Kidney tubule cell (primary cell): ENCODE measurements at places on chromosomes 11 and 22.

- peak; percentile 58 for DNase-seq
Measured at GRCh38 chr11:120501976-120502755, 9.4 kb upstream of the GRIK4 start.

- DNase-seq = no peak
Measured at GRCh38 chr11:61153593-61154095, 7.6 kb downstream of the VPS37C start.

- peak; percentile 56 for DNase-seq
Measured at GRCh38 chr11:64787526-64788320, 9.4 kb upstream of the SF1 start.

DNA sequence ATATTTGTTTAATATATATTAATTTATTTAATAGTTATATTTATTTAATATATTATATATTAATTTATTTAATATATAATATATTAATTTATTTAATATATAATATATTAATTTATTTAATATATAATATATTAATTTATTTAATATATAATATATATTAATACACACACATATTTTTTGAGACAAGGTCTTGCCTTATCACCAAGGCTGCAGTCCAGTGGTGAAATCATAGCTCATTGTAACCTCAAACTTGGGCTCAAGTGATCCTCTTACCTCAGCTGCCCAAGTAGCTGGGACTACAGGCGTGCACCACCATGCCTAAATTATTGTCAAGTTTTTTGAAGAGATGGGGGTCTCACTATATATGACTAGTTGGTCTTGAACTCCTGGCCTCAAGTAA is 51.4 kb upstream of the DDI1 start:
- no peak for DNase-seq

DNA sequence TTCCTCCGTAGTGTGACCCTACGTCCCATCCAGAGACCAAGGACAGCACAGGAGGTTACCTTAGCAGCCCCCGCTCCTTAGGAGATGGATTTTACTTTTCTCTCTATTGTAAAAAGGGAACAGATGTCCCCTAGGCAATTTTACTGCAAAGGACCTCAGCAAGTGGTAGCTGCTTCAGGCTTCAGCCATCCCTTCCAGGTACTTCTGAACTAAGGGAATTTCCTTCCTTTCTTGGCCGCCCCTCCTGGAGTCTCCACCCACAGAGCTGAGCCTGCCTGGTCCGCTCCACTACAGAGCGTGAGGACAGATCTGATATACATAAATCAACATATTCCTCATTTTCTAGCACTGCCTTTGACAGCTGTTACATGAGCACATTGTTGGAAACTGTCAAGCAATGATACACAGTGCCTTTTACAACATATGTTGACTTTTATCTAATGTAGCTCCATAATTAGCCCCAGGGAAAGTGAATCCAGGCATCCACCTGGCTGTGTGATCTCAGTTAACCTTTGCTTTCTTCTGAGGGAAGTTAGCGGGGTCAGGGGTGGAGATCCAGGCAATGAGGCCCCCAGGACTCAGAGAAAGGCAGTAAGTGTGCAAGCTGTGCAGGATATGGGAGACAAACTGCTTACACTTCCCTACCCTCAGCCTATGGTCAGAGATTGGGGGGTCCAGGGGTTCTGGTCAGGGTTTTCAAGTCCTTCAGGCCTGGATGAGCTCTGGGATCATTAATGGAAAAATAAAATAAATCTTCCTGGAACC is 51.9 kb downstream of the SPATA19 start:
- no peak for DNase-seq

- DNase-seq = no peak
Measured at GRCh38 chr11:48025984-48026340, 45.6 kb downstream of the PTPRJ start.

DNA sequence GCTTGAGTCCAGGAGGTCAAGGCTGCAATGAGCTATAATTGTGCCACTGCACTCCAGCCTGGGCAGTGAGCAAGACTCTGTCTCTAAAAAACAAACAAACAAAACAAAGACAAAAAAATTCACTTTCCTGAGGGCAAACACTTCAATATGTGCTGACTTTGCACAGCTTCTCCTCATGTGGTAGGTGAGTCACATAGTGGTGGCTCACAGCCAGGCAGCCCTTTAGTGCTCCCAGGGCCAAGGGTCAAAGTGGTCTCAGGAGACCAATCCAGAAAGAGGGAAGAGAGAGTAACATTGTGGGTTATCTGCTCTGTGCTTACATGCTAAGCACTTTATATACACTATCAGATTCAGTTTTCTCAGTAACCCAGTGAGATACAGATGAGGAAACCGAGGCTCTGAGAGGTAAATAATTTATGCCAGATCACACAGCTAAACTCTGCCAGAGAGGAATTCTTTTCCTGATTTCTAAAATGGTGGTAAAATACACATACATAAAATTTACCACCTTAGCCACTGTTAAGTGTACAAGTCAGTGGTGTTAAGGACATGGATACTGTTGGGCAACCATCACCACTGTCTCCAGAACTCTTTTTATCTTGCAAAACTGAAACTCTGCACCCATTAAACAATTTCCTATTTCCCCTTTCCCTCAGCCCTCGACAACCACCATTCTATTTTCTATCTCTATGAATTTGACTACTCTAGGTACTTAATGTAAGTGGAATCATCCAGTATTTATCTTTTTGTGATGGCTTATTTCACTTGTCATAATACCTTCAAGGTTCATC is 231.7 kb upstream of the NARS2 start:
- peak; percentile 28 for DNase-seq

- no peak for DNase-seq
Measured at GRCh38 chr22:43978558-43978957, 23.3 kb downstream of the SAMM50 start.

GRCh38 chr22:19933341-19934241 is 8.0 kb upstream of the COMT start:
- DNase-seq = no peak

DNA sequence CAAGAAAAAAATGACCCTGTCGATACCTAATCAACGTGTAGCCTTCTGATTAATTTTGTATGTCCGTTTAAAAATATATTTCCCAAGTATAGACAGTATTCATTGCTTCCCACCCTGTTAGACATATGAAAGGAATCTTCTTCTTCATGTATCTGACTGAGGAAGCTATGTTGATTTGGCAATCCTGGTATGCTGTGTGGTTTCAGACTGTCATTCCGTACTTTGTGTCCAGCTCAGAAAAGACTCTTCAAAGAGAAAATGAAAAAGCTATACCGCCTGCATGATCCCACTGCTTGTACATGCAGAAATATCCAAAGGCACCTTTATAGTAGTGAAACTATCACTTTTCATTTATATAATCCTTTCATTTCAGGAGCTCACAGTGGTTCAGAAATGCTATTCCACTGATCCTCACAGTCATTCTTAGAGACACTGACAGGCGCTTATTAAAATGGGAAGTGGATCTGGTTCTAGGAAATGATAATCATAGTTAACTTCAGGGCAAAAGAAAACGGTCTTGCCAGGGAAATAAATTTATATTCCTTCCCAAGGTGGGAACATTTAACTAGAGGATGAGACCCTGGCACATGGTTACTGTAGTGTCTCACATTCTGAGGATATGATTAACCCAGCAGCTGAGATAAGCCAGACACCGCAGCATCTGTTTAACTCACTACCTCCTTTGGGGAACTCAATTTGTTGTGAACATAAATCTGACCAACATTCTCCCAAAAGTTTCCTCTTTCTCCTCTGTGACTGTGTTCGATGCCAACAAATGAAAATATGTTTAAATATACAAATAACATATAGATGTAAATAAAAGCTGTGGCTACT is 599.2 kb upstream of the LUZP2 start:
- no peak for DNase-seq

DNA sequence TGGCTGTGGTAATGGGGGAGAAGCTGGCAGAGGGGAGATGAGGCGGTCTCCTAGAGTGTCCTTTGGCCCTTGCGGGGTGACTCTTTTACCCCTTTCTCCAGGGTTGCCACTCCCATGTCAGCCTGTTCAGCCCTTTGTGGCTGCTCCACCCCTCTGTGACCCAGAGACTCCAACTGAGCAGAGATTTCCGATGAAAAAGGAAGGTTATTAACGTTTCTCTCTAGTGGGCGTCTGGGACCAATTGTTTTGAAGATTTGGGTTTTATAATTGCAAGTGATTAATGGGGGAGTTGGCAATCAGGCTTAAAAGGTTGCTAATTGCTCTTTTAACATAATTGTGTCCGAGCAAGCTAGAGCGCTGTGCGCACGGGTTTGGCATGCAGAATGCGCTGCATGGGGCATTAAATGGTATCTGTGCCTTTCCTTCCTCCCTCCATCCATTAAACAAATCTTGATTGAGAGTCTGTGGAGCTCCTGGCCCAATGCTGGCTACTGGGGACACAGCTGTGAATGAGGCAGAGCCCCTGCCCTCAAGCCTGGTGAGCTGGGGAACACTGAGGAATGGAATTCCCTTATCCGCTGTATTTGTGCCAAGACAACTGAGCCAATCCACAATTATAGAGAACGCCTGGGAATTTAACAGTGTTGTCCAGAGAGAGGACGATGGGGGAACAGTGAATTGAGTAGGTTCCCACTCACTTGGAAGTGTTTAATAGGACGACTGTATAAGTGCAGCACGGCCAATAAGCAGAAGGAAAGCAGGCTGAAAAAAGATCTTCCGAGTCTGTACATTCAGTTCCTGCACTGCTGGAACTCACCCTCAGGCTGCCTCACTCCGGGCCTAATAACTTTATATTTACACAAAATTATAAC is 295.9 kb downstream of the MIAT start:
- DNase-seq = no peak

GRCh38 chr11:32288276-32288675 is 147.1 kb downstream of the WT1 start:
- DNase-seq = no peak

DNA sequence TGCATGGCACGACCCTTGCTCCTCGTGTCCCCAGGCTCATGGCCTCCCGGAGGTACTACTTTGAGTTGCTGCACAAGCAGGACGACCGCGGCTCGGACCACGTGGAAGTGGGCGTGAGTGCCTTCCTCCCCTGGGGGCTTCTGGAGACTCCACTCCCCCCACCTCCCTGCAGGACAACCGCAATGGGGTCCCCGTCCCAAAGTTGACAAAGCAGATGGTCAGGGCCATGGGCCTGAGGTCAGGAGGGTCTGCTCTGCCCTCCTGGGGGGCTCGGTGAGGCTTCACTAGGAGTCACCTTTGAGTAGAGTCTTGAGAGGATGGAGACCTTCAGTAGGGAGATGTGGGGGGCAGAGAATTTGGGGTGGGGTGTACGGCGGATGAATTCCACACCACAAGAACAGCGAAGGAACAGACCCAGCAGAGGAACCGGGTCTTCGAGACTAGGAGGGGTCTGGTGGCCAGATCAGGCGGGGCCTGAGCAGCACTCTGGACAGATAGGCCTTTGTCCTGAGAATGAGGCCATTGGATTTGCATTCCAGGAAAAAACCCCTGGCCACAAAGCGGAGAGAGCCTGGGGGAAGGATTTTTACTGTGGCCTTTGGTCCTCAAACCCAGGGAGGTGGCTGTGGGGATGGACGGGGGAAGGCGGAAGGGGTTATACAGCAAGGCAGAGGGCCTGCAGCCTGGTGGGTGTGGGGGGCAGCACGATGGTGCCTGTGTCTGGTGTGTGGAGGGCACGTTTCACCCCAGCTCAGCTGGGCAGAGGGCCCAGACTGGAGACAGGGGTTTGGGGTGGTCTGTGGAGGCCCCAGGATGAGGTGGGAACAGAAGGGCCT is 4.6 kb downstream of the B4GALNT4 start:
- no peak for DNase-seq

DNA sequence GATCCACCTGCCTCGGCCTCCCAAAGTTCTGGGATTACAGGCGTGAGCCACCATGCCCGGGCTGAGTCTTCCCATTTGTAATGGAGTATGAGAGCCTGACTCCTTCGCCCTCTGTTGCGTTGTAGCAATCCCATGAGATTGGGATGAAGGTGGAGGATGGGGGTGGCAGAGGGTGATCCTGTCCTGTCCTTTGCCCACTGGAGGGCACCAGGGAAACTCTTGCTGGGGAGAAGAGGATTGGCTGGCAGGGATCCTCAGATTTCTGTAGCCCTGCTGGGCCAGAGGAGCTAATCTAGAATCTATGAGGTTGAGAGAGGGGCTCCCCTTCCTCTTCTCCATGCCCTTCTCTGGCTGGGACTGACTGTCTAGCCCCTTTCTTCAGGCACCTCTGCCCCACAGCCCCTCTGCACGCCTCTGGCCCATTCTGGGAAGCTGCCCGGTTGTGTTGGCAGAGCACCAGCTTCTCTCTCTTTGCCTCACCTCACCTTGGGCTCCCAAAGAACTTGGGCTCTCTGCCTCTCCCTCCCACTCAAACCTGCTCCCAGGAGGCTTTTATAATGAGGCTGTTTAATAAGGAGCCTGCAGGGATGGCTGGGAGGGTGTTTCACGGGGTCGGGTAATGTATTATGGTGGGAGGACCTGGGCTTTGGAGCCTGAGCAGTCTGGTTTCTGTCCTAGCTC is 9.5 kb upstream of the CATSPER1 start:
- DNase-seq = no peak

- DNase-seq = no peak
Measured at GRCh38 chr11:113287801-113288200, 26.6 kb upstream of the TTC12 start.

DNA sequence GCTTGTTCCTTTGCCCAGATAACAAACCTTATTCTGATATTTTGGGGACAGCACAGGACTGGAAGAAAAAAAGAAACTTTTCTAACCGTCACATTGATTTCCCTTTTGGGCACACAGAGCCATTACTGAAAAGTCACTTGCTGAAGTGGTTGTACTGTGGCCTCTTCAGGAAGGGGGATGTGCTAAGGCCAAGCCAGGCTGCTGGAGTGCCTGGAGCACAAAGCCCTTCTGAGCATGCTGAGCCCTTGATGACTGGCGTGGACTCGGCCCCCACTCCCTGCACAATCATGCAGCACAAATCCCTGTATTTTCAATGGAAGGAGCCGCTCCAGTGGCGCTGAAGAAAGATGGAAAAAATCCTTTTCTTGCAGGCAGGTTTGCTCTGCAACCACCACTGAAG is 164.2 kb downstream of the NTM start:
- no peak for DNase-seq

- DNase-seq = no peak
Measured at GRCh38 chr11:69430566-69430965, 50.9 kb upstream of the LINC01488 start.

DNA sequence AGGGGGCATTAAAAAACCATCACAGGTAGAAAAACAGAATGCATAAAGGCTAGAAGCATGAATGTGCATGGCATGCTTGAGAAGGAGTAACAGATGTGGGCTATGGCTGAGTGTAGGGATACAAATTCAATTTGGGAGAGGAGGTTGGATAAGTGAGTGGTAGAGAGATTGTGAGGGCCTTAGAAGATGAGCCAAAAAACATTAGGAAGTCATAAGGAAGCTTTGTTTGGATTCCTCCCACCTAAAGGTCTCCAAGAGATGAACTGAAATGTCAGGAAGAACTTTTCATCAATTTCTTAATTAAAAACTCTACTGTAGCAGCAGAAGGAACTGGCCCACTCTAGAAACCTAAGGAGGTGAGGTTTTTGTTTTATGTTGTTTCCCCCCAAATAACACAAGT is 41.2 kb upstream of the CSNK2A3 start:
- DNase-seq = no peak

GRCh38 chr11:326592-326841 is 5.9 kb upstream of the IFITM3 start:
- DNase-seq = no peak

- no peak for DNase-seq
Measured at GRCh38 chr22:37022483-37023337, 3.2 kb downstream of the MPST start.

- DNase-seq = no peak
Measured at GRCh38 chr11:118291477-118292135, 12.9 kb upstream of the CD3E start.
